Mammary microvascular endothelial cell (primary cell): ENCODE measurements at places on chromosomes 2 and 18. TPM values are rescaled to one million over a fixed set of nuclear protein-coding genes. Genes with fewer than 3 reads are reported as not detected.

The UGT1A3 gene
- total RNA-seq = not detected in 2 replicates

The C2orf78 gene
- total RNA-seq = not detected in 2 replicates

The ZSWIM2 gene
- total RNA-seq = not detected in 2 replicates

The POTEC gene
- not detected in 2 replicates for total RNA-seq

The CCT4 gene
- total RNA-seq = 202 and 203 TPM in 2 replicates

The GAL3ST2 gene
- total RNA-seq = not detected in 2 replicates
